Lower leg skin (tissue), 4 donors: ENCODE measurements at places on chromosomes 5 and 9.

DNA sequence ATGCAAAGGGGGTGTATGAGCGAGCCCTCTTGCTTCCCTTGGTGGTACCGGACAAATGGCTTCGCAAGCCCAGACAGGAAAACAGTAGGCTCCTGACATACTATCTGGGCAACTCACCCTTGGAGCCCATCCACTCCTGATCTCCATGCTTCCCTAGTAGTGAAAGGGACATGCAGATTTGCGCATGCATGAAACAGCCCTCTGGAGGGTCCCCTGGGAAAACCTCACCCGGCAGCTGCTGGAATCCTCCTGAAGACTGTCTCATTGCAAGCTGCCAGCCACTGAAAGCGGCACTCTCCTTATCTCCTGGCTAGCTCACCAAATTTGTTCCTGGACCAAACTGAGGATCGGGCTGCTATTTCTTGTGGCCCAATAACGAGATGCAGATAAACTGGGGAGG, 10.2 kb downstream of the ZNF169 start:
- DNase-seq, result no peak

- DNase-seq, result no peak
These were observed 20.9 kb upstream of the SYNPO start for GRCh38 chr5:150619359-150620230.

DNA sequence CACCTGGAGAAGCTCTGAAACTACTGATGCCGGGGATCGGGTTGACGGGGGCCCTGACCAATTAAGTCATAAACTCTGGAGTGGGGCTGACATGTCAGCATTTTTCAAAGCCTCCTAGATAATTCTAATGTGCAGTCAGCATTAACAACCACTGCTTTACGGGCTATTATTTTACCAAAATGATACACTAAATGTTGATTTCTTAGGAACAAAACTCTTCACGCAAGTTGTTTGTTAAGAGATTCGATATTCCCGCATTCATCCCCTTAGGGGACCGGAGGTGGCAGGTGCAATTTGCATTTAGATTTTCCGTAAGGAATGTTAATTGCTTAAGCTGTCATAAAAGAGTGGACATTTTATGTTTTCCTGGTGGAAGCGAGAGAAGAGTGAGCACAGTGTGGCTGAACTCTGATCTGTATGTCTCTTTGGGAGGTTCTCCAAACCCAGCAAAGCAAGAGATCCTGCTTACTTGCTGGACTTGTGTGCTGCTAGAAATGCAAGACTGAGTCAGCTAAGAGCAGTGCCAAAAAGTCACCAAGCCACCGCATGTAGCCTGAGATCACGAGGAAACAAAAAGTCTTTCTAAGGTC, 77.6 kb downstream of the UGCG start:
- DNase-seq, result no peak

DNA sequence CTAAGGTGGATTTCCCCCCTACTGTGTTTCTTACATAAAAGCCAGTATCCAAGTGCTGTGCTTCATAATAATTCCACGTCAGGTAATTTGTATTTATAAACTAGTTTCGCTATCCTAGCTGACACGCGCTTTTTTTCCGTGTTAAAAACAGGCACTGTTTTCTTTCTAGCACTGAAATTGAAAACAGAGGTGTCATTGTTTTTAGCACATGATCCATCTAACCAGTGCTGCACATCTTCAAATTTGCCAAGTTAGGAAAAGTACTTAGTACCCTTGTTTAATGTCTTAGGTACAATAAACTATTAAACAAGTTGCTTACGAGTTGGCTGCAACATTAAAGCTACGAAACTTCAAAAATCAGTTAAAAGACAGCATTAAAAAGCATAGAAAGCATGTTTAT, 49.9 kb downstream of the JMY start:
- DNase-seq, result no peak

GRCh38 chr5:20678386-20678785, 690.4 kb upstream of the CDH18 start:
- DNase-seq, result no peak

DNA sequence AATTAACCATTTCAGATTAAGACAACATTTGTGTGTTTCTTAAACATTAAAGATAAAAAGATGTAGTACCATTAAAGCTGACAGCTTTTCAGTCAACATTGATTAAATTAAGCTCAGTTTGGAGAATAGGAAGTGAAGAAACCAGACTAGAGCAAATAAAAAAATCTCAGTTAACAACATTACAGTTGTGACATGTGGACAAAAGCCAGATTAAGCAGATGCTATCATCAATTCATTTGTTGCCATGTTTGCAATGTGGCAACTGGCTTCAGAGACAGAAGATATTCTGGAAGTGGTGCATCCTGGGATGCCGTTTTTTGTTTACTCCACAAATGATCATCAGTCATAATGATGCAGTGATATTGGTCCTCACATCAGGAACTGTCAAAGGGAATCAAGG, 70.3 kb upstream of the CNTLN start:
- DNase-seq, result no peak

DNA sequence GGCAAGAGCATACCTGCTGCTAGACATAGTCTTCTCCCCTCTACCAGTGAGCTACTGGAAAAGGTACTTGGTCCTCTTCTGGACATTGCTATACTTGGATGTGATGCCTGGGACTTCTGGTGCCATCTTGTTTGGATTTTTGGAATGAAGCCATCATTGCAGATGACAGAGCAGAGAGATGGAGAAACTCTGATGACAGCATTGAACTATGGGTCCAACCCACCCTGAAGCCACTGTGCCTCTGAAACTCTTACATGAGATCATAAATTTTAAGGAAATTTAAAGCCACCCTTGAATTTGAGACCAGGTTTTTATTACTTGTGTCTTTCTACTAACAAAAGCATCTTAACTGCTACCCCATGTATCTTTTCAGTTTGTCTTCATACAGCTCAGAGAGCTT, 151.1 kb upstream of the SMIM23 start:
- no peak for DNase-seq

GRCh38 chr5:9947225-9947714, 302.4 kb downstream of the ATPSCKMT start:
- DNase-seq, result no peak

GRCh38 chr5:62645223-62645622, 66.6 kb downstream of the LRRC70 start:
- no peak for DNase-seq

GRCh38 chr5:123120197-123120596, 31.2 kb downstream of the PRDM6 start:
- DNase-seq, result no peak

- DNase-seq, result no peak
These were observed 42.2 kb upstream of the ZNF354B start for GRCh38 chr5:178817506-178817905.

- DNase-seq, result no peak
These were observed 3.5 kb upstream of the NEK6 start for GRCh38 chr9:124254261-124254682.

GRCh38 chr9:121942313-121942712, 150.8 kb downstream of the TTLL11 start:
- no peak for DNase-seq

- no peak for DNase-seq
These were observed 115.4 kb downstream of the RGS3 start for GRCh38 chr9:113578882-113579282.

DNA sequence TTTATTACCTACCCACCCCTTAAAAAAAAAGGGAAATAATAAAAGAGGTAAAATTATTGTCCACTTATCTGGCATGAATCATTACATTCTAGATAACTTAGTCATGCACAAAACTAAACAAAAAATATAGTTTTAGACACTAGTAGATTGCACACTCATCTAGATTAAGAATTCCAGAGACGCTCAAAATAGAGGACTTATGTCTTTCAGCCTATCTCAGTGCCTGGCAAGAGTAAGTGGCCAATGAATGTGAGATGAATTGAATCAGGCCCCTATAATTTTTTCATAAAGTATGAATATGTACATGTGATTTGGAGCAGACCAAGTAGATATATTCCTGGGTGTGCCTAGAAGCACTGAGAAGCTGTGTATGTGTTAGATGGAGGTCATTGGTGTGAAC, 2.0 kb upstream of the RXFP3 start:
- DNase-seq, result no peak

- DNase-seq, result no peak
These were observed 277.3 kb downstream of the FSTL4 start for GRCh38 chr5:133334796-133335639.

GRCh38 chr9:2749485-2749884, 32.2 kb downstream of the KCNV2 start:
- DNase-seq, result no peak

- no peak for DNase-seq
These were observed 526.3 kb downstream of the GABRG2 start for GRCh38 chr5:162593881-162594280.

- DNase-seq, result no peak
These were observed 2.1 kb downstream of the RXRA start for GRCh38 chr9:134328341-134328840.
